ENCODE measurements at places on chromosomes 16 and 17. TPM values are rescaled to one million over a fixed set of nuclear protein-coding genes. Genes with fewer than 3 reads are reported as not detected.

The POLR2C gene
- 92.5 TPM for total RNA-seq

DNA sequence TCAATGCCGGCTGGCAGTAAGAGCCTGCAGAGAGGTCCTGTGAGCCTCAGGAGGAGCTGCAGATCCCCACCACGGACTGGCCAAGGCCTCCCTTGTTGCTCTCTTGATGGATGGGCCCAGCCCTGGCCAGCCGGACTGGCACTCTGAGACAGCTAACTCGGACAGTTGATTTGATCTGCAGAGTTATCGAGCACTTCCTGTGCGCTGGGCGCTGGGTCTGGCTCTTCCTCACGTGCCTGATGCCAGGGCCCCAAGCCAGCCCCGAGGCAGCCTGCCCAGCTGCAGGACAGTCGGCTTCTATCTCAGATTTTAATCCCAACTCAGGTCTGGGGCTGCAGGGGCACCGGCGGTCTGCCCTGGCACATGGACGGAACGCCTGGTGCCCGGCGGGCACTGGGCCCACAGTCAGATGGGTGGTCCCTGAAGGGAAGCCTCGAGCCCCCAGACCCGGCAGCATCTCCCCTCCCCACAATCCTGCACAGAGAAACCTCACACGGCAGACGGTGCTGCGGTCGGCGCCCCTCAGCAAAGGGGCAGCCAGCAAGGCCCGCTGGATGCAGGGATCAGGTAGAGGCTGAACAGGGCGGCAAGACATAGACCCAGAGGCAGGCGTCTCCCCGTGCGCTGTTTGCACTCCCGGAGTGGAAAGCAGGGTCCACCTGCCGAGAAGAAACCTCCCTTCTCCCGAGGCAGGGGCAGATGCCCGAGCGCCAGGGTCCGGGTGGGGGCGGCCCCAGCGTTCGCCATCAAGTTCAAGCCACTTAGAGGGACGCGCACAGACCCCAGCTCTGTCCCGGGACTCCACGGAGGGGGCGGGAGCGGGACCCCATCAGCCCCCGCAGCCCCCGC lies 34.0 kb downstream of the TIMM22 start:
- DNase-seq, result no peak
- H3K4me1 ChIP-seq, result no peaks in the 10 kb centered on the region
- no peaks in the 10 kb centered on the region for H3K36me3 ChIP-seq
- H3K27me3 ChIP-seq, result no peaks in the 10 kb centered on the region
- H3K27ac ChIP-seq, result no peak overlapping the region

DNA sequence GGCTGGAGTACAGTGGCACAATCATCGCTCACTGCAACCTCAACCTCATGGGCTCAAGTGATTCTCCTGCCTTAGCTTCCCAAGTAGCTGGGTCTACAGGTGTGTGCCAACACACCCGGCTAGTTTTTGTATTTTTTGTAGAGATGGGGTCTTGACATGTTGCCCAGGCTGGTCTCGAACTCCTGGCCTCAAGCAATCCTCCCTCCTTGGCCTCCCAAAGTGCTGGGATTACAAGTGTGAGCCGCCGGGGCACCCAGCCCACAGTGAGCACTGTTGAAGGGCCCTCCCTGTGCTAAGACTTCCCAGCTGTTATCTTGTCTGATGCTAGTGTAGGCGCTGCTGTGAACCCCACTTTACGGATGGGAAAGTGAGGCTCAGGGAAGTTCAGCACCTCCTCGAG lies 8.0 kb downstream of the CASKIN1 start:
- no peak for DNase-seq
- no peaks in the 10 kb centered on the region for H3K36me3 ChIP-seq
- H3K4me3 ChIP-seq, result no peak overlapping the region

The KRTAP2-1 gene
- total RNA-seq, result not detected

DNA sequence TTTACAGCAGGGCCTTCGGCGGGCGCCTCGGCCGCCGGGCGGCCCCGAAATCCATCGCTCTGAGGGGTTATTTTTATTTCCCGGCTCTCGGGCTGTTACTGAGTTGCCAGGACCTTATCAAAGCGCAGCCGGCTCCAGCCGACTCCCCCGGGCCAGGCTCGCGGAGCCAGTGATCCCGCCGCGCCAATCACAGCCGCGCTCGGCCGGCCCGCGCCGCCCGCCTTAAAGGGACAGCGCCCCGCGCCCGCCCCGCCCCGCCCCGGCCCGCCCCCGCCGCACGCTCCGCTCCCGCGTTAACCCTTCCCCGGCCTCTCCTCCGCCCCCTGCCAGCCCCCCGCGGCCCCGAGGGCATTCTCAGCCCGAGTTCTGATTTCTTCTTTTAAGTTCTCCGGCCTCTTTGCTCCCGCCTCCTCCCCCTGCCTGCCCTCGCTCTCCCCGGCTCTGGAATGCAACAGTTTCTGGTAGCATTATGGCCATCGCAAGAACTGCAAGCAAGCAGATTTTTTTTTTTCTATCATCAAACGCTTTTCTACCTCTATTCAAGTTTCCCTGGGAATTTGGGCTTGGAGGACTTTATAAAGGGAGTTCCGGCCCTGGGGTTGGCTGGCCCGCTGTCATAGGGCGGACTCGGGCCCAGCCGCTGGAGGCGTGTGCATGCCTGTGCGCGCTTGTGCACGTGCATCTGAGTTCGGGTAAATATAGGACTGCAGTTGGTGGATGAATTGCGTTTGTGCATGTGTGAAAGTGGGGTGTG lies at the start of gene AXIN2:
TSS of gene AXIN2 (minus strand) at position 197 of the 754 bp plus-strand sequence. CDS start 3,028 bp downstream, outside the sequence.
- H3K36me3 ChIP-seq, result no peaks in the 10 kb centered on the region
- H3K4me1 ChIP-seq, result peaks cover 23% of the 10 kb centered on the region
- peak; percentile 97 for DNase-seq

The ZNF423 gene
- 11.8 TPM for total RNA-seq

DNA sequence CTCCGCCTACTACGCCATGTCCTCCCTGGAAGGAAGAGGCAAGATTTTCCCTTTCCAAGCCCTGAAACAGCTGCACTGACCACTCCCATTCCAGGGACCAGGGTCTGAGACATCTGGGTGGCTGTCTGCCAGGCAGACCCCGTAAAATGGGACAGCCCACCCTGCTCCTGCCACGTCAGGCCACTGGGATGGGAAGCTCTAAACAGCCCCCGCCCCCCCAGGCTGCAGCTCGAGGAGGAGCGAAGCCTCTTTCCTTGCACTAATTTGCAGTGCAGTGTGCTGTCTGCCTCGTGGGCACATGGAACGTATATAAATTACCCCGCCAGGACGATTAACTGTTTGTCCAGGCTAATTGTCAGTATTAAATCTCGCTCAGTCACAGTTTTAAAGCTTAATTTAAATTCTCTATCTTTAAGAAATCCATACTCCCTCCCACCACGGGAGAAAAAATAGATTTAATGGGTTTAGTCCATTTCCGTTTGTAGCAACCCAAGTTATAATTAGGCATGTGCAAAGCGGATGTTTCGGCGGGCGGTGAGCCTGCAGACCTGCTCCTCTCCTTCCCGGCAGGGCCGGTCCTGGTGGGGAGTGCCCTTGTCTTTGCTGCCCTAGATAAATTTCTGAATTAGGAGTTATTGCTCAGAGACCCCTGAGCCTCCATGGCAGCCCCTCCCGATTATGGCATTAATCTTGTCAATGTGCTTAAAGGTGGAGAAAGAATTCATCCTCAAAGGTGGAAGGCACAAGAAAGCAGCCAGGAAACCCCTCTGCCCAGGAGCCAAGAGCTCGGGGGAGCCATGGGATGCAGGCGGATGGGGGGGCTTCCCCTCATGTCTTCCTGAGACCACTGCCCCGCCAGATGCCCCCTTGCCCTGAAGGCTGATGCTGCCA lies 268.0 kb upstream of the TNRC6C start:
- H3K27me3 ChIP-seq, result peaks cover 23% of the 10 kb centered on the region
- peaks cover 7% of the 10 kb centered on the region for H3K4me1 ChIP-seq
- DNase-seq, result peak; percentile 61

GRCh38 chr16:88730632-88731607 lies 24.6 kb downstream of the CTU2 start:
- no peak for DNase-seq
- no peaks in the 10 kb centered on the region for H3K36me3 ChIP-seq
- H3K4me3 ChIP-seq, result no peak overlapping the region
- no peaks in the 10 kb centered on the region for H3K27me3 ChIP-seq
